ENCODE measurements at places on chromosomes 16 and 17.

GRCh38 chr17:37064956-37065355 lies 116.2 kb downstream of the AATF start:
- no peak for DNase-seq

DNA sequence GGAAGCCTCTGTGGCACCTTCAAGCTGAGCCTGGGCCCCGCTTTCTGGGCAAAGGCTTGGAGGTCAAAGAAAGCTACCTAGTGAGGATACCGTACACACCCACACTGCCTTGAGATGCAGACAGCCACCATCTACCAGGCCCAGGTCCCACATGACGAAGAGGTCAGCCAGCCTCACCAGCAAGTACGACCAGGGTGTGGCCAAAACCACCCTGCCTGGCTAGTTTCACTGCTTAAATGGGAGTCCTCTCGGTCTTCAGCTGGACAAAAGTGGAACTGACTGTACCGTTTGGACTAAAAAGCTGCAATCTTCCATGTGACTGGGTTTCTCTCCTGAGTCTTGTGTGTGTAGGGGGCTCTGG lies 21.6 kb downstream of the VASN start:
- DNase-seq = no peak

GRCh38 chr16:13866073-13866472 lies 53.9 kb upstream of the ERCC4 start:
- peak; percentile 33 for DNase-seq

DNA sequence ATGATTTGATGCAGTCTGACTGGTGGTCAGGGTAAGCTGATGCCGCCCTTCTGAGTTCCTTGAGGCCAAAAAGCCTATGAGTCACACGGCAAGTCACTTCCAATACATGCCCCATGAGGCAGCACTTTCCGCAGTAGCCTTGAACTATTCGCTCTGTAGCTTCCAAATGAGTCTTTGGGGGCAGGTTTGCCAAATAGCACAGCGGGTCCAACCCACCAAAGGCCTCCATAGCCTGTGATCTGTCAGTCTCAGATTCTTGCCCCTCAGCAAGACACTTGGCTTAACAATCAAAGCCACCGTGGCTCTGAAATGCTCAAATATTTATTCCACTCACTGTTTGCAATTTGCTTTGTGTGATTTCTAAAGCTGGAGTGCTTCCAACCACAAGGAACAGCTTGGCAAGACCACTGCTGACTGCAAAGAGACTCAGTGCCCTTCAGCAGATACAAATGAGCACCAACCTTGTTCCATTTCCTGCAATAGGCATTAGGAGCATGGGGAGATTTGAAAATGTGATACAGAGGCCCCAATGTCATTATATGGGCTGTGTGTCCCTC lies 45.4 kb downstream of the CLEC19A start:
- no peak for DNase-seq

GRCh38 chr17:74840989-74841666 lies 18.6 kb downstream of the GRIN2C start:
- DNase-seq = no peak

GRCh38 chr17:82018152-82018988 lies 4.3 kb downstream of the CENPX start:
- no peak for DNase-seq

DNA sequence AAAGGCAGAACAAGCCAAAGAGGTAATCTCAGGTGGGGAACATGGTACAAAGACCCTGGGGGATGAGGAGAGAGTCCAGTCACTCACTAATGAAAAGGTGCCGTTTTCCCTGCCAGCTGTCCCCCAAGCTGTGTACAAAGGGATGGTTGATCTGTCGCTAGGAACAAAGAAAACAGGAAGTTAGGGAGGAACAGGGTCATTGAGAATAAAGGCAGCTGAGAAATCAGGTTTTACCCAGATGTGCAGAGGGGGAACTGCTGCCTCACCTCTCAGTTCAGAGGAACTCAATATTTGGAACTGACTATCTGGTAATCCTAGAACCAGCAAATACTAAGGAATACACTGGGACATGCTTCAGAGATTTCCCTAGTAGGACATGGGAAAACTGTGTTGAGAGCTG lies 1.5 kb downstream of the RSKR start:
- DNase-seq = no peak
